Epithelial cell of proximal tubule (primary cell): ENCODE measurements at places on chromosomes 4 and X. TPM values are rescaled to one million over a fixed set of nuclear protein-coding genes. Genes with fewer than 3 reads are reported as not detected.

Gene SAT1
- 191 and 1,141 TPM in 2 replicates for total RNA-seq

Gene CD38
- total RNA-seq: not detected in 2 replicates

Gene MAGED4
- total RNA-seq: 13.2 and 76.4 TPM in 2 replicates

- DNase-seq: no peak
Observed at GRCh38 chr4:58499182-58499581, 1389.0 kb upstream of the IGFBP7 start.

DNA sequence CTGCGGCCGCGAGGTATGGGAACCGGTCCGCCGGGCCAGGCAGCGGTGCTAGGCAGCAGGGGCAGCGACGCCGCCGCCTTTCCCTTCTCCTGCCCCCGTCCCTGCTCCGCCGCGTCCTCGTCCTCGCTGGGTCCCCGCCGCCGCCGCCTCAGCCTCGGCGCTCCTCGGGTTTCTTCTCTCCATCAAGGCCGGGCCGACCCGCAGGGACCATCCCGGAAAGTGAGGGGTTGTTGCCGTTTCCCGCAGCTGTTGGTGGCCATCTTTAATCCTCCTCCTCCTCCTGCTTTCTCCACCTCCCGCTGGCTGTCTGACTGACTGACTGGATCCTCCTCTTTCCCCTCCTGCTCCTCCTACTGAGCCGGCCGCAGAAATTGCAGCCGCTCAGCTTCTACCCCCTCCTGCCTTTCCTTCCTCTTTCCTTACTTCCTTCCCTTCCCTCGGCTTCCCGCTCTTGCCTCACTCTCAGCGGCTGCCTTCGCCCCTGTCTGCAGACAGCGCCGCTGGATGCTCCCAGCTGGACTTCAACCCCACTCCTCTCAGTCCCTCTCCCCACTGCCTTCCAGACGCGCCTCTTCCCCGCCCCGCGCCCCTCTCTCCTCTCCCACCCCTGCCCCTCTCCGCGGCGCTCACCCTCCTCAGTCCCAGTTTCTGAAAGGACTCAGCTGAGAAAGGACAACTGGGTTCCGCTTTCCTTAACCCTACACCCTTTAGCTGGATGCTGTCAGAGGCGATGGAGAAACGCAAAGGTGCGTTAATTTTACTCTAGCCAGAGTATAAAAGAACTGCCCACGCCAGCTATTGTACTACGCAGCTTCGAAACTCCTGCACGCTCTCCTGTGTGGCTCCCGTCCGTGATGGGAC lies at the start of gene WDFY3:
Gene WDFY3, minus strand, starts transcription at position 309 of the 861 bp plus-strand sequence. CDS start 106,099 bp downstream, outside the sequence.
- no peak for DNase-seq

- no peak for DNase-seq
Observed at GRCh38 chr4:43607827-43608461, 715.4 kb downstream of the GRXCR1 start.

DNA sequence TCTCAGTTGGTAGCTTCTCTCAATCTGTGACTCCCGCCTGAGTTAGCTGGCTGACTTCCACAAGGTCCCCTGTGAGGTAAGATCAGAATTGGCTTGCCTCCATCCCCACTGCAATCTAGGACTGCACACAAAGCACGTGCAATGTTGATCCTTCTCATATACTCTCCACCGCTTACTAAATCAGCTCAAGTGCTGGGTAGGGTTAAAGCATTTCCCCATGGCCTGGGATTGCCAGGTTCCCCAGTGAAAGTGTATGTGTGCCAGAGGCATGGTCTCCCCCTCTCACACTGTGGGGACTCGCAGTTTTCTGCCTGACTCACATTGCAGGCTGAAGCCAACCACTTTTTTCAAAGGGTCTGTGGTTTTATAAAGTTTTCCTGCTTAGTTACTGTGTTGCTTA lies 886.9 kb downstream of the FAM133A start:
- DNase-seq: no peak

DNA sequence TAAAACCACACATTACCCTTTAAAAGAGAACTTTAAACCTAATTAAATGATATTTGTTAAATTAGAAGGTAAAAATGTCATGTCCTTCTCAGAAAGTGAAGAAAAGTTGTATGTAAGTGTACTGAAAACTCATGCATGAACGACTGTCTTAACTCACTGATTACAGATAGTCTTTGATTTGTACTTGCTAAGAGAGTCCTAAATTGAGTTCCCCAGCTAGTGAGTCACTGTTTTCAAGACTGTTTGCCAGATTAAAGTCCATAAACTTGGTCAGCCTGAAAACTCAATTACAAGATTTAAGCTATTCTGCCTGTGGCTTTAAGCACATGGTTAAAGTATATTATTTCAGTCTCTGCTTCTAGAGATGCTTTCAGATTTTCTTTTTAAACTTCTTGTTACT lies 124.9 kb upstream of the ZCCHC13 start:
- DNase-seq: peak; percentile 39

- peak; percentile 90 for DNase-seq
Observed at GRCh38 chr4:124641715-124642381, 70.7 kb downstream of the ANKRD50 start.

DNA sequence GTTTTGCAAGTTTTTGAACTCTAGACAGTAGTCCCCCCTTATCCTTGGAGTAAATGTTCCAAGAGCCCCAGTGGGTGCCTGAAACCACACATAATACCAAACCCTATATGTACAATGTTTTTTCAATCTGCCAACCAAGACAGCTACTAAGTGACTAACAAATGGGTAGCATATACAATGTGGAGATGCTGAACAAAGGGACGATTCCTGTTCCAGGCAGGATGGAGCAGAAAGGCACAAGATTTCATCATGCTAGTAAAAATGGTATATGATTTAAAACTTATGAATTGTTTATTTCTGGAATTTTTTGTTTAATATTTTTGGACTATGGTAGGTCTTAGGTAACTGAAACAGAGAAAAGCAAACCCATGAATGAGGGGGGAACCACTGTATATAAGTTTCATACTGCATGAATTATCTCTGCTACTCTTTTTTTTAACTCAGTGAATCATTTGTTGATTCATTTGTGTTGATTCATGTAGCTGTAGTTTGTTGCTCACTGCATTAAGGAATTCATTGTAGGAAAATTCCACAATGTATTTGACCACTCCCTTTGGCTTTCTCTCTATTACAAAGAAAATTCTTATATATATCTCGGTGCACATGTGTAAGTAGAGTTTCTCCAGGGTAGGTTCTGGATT lies 21.9 kb upstream of the ANXA3 start:
- no peak for DNase-seq

DNA sequence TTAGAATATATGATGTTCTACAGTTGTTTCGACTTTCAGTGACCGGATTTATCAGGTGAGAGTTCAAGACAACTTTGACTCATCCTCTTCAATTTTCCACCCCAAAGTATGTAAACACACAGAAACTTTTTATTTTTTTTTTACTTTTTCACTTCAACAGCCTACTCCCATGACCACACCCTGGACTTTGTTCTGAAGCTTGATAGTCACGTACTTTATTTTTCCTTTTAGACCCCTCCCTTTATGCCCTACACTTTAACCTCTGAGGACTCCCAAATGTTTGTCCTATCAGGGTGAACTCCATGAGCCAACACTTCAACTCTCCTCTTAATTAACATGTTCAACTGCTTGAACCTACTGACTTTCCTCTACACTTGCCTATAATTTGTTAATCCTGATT lies 2.5 kb upstream of the DDX60 start:
- no peak for DNase-seq

DNA sequence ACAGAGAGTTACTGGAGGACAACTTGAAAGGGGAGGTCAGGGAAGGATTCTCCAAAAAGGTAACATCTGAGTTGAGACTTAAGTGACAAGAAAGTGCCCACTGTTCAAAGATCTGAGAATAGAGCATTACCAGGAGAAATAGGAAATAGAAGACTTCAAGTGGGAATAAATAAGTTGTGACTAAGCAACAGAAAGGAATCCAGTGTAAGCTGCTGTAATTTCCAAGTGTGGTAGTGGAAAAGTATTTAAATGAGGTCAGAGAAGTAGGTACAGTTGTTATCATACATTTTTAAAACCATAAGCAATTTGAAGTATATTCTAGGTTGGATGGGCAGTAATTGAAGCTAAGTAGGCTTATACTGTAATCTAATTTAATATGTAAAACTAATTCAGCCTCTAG lies 211.9 kb downstream of the FBXO8 start:
- no peak for DNase-seq

GRCh38 chr4:186260117-186260503 lies 5.9 kb upstream of the F11 start:
- no peak for DNase-seq

GRCh38 chrX:42837747-42838146 lies 59.8 kb upstream of the PPP1R2C start:
- no peak for DNase-seq

DNA sequence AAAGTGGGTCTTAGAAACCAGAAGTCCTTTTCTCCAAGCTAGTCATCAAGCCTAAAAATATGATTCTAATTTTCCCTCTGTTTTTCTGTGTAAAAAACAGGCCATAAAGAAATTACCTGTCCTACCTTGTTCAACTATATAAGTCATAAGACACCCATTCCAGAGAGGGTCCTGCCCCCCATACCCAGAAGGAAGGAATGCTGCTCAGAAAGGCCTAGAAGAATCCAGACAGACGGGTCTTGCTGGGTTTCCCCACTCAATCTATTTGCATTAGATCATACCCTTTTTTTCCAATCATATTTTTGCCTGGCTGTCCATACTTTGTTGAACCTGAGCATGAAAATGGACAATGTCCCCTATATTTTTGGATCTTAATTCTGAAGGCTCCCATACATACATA lies 16.3 kb upstream of the XAGE2 start:
- DNase-seq: no peak

- DNase-seq: no peak
Observed at GRCh38 chr4:40185830-40186664, 10.8 kb upstream of the RHOH start.

DNA sequence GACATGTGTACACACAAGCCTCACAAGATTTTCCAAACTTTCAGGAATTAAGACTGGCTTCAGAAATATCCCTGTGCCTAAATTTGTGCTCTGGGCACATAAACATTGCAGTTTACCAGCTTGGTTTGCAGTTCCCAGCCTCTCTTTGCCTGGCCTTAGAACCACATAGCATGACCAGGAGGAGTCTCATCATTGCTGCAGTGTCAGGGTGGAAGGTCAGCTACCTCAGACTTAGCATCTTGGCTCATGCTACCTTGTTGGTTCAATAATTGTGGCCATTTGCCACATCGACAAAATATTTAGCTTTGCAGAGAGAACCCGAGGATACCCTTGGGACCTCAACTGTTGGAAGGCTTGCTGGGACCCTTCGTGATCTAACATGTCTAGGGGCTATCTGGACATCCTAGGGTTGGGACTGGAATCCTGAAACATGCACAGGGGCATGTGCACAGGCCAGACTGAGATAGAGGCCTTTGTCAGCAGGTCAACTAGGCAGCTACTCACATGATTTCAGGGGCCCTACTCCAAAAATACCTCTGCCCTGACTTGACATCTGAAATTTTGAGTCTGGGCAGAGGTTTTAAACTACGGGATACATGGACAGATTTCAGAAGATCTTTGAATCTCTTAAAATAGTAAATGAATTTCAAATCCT lies 8.0 kb upstream of the SUPT20HL2 start:
- DNase-seq: no peak
